ENCODE measurements at places on chromosomes 7 and 10.

GRCh38 chr10:91201213-91201996, 19.1 kb upstream of the PCGF5 start:
- no peak for DNase-seq

GRCh38 chr10:110335314-110336064, 30.8 kb upstream of the SMNDC1 start:
- DNase-seq = no peak

DNA sequence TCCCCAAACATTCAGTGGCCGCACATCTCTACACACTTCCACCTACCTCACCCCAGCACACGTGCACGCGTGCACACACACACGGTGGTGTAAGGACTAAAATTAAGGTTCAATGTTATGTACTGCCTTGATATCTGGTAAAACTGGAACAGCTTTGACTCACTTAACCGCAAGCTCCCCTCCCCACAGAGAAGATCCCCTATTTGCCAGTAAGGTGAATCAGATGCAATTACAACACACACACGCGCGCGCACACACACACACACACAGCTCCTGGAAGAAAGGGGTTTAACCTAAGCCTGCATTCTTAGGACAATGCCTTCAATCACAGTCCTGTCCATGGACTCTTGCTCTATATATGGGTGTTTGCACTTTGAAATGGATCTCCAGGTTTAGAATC, 25.5 kb upstream of the VPS41 start:
- DNase-seq = no peak

GRCh38 chr10:71854031-71854430, 3.0 kb upstream of the PSAP start:
- no peak for DNase-seq

GRCh38 chr7:135143885-135144668, 3.8 kb upstream of the TMEM140 start:
- DNase-seq = no peak

DNA sequence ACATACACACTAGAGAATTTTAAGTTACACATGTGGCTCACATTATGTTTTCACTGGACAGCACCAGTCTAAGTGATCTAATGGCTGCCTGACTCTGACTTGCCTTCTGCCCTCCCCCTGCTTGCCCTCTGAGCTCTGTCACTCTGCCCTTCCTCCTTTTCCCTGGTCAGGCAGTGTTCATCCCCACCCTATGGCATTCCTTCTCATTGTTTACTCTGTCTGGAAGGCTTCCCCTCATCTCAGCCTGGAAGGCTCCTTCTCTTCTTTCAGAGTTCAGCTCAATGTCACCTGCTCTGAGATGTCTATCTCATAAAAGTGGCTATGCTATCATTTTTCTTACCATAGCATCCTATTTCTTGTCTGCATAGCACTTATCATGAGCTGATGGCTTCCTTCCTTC, 305.7 kb downstream of the BMPER start:
- no peak for DNase-seq

DNA sequence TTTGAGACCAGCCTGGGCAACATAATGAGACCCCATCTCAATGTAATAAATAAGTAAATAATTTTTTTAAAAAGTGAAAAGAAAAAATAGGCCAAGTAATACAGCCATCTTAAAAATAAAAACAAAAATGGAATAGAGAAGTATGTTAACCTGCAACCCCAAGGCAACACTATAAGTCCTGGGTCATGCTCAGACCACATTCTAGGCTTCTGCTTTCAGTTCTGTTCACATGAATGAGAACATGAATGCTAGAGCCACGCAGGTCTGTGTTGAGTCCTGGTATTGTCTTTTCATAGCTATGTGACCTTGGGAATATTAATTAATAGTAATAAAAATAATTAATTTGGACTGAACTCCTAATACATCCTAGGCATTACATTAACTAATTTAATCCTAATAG, 284.0 kb downstream of the AUTS2 start:
- DNase-seq = no peak

DNA sequence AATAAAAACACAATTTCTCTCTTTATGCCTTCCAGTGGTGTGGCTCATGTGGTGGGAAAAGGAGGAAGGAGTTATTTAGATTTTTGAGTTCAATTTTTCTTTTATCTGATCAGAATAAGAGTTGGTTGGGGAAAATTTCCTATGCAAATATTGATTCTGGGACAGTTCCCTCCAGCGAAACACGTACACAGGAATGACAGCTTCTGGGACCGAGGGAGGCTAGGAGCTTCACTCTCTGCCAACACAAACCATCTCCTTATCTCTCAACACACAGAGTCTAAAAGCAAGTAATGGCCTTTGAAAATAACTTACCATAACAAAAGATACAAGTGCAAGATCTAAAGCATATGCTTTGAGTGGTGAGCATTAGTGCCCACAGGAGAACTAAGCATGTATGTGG, 122.7 kb downstream of the RAPGEF5 start:
- DNase-seq = no peak

- peak; percentile 58 for DNase-seq
These were observed 35.5 kb downstream of the PPP1R3C start for GRCh38 chr10:91597197-91597881.

DNA sequence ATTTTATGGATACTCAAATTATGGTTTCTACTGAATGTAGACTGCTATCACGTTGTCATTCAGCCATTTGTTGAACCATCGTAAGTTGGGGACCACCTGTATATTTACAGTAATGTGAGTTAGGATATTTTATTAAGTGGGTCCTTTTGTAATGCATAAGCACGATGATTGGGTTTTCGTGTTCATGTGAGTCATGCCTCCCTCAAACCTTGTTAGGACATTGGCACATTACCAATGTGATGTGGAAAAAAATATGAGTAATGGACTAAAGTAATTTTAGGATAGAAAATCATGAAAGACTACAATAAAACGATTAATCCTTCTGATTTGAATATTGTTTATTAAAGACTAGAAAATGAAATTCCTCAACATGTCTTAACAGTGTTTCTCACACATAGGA, 8.7 kb downstream of the SMC3 start:
- no peak for DNase-seq

DNA sequence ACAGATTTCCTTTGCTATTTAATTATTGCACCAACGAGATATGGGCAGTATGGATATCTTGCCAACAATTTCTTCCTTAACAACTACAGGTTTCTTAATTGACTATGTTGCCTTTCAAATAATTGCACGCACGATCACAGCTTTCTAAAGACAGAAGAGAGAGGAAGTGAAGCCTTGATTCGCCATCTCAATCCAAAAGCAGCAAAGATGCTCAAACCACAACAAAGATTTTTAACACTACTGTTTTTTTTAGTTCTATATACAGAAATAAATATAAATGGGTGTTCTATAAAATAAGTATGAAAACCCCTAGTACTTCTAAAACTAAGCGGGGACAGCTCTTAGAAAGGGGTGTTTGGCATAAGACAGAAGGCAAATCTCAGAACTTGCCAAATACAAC, 251.3 kb downstream of the SFMBT2 start:
- DNase-seq = no peak

DNA sequence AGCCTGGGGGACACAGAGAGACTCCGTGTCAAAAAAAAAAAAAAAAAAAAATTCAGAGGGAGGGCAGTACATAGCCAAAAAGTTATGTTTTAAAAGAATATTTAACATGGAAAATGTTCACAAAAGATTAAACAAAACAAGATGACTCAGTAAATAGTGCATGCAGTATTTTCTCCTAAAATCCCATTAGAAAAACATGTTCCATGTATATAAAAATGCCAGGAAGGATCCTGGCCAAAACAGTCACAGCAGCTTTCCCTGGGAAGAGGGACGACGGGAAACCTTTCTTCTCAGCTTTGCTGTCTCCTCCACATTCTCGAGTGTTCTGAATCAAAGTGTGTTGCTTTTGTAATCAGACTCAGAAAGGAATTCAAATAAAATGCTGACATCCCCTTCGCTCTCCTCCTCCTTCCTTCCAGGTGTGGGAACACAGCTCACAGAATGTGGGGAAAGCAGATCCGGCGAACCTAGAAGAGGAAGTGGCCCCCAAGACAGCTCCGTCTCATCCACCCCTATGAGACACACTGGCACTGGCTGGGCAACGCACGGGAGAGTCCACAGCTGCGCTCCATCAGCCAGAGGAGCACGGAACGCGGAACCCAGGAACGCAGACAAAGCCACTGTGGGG, 139.4 kb downstream of the MAD1L1 start:
- DNase-seq = no peak

GRCh38 chr7:140641524-140642195, 1.0 kb upstream of the DENND2A start:
- DNase-seq = no peak

- no peak for DNase-seq
These were observed 288.0 kb upstream of the PITRM1 start for GRCh38 chr10:3460420-3461128.

DNA sequence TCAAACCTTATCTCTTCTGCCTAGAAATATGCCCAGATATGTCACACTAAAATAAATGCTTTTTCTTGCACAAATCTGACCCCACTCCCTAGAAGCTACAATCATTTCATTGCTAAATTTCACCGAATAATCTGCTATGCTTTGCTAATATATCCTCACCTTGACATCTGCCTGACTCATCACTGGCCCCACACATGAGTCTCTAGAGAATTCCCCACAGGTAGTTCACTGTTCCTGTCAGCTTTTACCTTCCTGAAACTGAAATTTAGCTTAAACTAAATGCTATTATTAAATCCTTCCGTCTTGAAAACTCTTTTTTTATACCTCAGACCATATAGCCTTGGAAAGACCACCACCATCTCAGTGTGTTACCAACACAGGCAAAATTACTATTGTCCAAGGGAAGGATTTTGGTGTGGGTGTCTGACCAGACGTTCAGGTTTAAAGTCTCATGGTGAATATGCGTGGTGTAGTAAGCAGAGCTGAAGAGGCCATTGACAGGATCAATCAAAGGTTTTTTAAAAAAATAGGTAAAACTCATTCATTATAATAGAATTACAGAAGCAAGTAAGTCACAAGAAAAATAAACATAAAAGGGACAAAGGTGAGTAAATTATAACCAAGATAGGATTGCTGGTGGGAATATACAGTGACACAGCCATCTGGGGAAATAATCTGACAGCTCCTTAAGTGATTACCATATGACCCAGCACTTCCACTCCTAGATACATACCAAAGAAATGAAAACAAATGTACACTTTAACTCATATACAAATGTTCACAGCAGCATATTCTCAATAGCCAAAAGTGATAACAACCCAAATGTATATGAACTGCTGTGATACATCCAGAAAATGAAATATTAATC, 173.5 kb downstream of the KMT2E start:
- DNase-seq = peak; percentile 38

- DNase-seq = no peak
These were observed 623.7 kb downstream of the PARD3 start for GRCh38 chr10:34191406-34191805.

GRCh38 chr7:90617442-90617841, 21.3 kb downstream of the CDK14 start:
- DNase-seq = no peak

DNA sequence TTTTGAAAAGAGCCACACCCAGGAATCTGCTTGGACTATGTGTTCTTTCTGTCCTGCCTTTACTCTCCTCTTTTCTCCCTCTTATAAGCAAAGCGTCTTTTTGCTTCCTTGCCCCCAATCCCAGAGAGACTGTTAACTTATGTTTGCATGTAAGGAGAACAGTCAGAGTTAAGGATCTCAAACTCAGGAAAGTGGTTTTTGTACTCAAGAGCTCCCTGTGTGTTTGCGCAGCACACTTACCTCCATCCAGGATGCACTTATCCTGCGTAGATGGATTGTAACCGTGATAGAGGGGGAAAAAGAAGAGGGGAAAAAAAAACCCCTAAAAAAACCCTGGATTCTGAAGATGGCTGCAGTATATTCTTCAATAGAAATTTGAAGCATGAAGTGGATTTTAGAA, 228.9 kb downstream of the AUTS2 start:
- no peak for DNase-seq

DNA sequence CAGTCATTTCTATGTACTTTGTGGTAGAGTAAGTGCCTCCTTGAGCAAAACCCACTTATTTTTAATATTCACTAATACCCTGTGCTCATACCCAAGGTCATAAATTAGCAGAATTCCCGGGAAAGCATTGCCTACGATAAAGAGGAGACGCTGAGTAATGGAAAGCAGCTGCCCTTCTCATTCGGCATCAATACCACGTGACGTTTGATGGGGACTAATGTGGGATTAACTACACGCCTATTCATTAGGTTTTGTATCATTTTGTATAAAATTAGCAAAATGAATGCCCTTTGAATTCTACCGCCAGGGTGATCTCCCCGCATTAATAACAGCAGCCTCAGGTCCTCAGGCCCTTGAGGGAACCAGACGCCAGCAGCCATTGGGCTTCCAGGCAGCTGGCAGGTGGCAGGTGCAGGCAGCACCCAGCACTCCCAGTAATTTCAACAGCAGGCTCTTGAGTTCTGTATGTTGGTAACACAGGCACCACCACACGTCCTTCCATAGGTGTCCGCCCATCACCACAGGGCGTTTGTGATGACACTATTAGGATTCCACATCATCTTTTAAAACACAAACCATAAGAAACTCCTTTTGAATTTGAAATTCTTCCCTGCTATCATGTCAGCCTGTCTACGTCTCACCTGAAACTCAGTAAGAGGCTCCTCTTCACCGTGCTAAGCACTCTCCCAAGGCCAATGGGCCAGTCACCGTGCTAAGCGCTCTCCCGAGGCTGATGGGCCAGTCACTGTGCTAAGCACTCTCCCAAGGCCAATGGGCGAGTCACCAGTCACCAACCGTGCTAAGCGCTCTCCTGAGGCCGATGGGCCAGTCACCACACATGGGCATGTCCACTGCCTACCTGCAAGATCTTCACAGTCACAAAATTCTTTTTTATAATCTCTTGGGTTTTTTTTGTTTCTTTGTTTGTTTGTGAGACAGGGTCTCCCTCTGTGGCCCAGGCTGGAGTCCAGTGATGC, 509.4 kb downstream of the PTPRN2 start:
- peak; percentile 84 for DNase-seq

GRCh38 chr10:97520978-97521761, 22.4 kb downstream of the UBTD1 start:
- DNase-seq = no peak

DNA sequence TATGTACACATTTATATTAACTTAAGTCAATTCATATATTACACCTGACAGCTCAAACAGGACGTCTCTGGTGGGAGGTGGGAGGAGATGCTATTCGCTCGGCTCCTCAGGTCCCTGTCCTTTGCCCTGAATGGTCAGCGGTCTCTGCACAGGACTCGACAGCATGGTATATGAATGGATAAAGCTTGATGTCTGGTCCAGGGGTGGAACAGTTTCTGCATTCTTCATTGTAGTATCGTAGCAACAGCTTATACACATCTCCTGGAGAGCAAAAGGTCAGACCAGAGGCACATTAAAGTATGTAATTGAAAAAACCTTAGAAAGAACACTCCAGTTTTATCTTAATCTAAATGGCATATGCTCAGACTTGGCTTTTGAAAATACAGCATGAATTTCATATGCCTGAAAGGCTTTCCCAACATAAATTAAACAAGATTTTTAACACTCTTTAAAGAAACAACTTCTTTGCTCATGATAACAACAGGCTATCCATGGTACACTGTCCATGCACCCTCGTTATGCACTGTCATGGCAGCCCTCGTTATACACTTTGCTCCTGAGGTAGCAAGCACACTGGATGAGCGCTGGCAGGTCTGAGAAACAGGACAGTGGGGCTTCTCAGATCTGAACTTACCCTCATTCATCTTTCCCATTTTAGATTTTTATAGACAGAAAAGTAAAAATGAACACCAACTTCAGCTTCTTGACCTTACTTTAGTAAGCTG, 57.3 kb upstream of the OGDHL start:
- no peak for DNase-seq

GRCh38 chr10:44959247-44960087, at the start of gene RASSF4:
Gene RASSF4 (plus strand): TSS chr10:44959802. CDS start chr10:44970203, 10,401 bp downstream.
- peak; percentile 72 for DNase-seq

Measured in NCI-H2171 treated with DMSO at 0.1 percent for 48 hours (cell line).